ENCODE measurements at places on chromosomes 2 and 18.

DNA sequence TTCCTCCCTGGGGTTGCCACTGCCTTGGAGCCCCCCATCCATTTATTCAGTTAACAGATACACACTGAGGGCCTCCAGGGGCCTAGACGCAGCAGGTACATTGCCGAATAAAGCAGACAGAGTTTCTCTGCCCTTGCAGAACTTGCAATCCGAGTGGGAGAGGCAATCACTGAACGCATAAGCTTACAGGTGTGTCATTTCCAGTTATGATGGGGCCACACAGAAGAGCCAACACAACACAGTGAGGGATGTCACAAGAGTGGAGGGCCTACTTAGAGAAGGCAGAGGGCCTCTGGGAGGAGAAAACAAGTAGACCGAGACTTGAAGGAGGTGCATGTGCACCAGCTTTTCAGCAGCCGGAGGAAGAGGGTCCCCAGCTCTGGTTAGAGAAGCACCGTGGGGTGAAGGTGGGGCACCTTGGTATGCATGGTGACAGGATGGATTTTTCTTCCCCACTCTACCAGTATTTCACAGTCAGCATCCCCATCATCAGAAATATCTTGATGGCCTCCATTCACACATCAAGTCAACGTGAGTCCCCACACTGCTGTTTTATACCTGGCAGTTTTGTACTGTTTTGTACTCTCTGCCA, 150.9 kb downstream of the SMAD7 start:
- DNase-seq: no peak

DNA sequence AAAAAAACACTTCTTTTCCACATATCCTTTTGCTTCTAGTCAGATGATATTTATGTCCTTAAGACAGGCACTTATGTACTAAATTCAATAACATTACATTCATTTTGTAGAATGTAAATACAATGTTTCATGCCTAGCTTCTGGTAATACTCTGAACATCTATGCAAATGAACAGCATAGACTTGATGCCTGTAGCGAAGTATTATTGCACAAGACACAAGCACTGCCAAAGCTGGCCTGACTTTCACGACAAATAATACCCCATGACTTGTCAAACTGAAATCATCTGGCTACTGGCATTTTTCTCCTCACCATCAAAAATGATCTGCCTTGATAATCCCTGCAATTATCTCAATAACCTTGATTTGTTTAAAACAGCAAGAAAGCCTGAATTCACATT, 101.3 kb downstream of the L3MBTL4 start:
- no peak for DNase-seq

- no peak for DNase-seq
These were observed 3.1 kb upstream of the NMI start for GRCh38 chr2:151292546-151292945.

GRCh38 chr2:238362626-238363025, 42.3 kb downstream of the TRAF3IP1 start:
- no peak for DNase-seq

- DNase-seq: no peak
These were observed 67.5 kb downstream of the TANC1 start for GRCh38 chr2:159035790-159036411.

DNA sequence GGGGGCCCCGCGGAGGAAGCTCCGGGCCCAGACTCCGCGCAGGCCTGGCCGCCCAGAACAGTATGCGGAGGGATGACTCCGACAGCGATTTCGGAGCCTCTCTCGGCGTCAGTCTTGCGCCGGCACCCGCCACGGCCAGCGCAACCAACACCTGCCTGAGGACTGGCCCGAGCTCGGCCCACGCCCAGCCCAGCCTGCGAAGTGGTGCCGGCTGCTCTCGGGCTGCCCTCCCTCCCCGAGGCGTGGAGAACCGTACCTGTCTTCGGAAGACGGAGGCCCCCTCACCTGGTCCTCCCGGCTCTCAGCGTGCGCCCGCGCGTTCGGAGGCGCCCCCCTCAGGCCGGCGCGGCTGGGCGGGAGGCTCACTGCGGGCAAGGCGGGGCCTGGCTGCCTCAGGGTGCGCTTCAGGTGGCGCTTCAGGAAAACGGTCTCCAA, at the start of gene M1AP:
M1AP (minus strand) TSS at position 322 of the 435 bp plus-strand sequence. CDS start 8,055 bp downstream, outside the sequence.
- no peak for DNase-seq

DNA sequence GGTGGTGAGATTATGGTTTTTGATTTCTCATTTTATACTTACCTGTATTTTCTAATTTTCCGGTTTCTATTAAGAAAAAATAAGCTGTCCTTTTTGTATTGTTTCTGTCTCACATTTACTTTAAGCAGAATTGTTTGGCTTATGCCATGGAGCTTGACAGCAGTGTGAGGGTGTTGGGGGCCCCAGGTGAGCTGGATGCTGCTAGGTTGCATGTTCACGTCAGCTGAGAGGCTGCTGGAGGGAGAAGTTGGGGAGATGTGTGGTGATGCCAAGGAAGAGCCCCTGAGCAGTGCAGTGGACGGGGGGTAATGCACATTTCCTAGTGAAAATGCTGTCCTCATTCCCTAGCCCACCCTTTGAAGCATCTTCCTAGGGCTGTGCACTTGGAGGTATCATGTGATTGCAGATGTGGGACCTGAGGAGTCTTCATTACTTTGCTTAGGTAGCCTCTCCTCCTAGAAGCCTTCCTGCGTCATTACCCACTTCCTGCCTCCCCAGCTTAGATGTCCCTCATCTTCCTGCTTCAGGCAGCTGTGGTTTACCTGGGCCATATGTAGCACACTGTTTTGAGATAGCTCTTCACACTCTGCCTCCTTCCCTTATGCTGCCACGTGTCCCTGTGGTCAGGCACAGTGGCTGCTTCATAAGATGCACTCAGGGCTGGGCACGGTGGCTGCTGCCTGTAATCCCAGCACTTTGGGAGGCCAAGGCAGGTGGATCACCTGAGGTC, 16.2 kb downstream of the ATG16L1 start:
- DNase-seq: no peak

DNA sequence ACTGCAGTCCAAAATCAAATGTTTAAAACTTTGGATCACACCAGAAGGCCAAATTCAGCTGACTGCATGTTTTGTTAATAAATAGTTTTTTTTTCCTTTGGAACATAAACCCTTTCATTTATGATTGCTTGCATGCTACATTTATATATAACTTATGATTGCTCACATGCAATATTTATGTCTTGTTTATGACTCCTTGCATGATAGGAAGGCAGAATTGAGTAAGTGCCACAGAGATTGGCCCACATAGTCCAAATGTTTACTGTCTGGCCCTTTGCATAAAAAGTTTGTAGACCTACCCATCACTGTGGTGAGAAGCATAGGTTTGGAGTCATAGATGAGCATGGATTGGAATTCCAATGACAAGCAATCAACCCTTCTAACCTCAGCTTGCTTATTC, 30.8 kb downstream of the WDFY1 start:
- no peak for DNase-seq

- no peak for DNase-seq
These were observed 29.0 kb downstream of the SERPINB5 start for GRCh38 chr18:63505566-63506335.

GRCh38 chr2:37588316-37588777, 83.1 kb downstream of the CDC42EP3 start:
- no peak for DNase-seq

DNA sequence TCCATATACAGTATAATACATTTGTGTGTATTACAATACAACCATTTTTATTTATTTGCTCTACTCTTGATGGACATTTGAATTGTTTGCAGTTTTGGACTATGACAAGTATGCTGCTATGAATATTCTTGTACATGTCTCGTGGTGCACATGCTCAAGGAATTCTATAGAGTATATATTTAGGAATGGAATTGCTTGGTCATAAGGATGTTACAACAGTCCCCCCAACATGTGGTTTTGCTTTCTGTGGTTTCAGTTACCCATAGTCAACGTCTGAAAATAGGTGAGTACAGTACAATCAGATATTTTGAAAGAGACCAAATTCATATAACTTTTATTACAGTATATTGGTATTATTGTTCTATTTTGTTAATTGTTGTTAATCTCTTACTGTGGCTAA, 24.1 kb upstream of the PLEKHM3 start:
- DNase-seq: no peak

DNA sequence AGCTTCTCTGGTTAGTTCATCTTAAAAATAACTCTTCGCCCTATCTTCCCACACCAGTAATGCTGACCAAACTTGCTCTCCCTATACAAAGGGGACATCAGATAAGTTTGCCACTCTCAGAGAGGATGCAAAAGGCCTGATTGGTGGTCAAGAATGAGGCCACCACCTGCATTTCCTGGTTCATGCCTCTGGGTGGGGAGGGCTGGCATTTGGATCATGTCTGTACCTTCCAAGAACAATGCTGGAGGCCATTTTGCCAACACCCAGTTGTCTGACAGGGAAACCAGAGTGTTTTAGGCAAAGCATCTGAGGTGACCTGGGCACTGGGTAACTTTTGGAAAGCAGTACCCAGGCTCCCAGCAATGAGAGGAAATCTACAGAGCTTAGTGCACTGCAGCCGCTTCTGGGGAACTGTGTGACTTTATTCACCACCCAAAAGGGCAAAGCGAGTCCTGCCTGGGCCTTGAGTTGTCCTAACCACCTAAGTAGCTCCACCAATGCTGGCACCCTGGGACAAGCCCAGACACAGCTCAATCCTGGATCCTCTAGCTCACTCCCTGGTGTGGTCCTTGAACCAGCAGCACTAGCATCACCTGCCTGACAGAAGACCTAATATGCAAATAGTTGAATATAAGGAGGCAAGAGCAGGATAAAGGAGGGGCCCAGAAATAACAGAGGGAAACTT, 35.1 kb downstream of the CAPN13 start:
- no peak for DNase-seq

DNA sequence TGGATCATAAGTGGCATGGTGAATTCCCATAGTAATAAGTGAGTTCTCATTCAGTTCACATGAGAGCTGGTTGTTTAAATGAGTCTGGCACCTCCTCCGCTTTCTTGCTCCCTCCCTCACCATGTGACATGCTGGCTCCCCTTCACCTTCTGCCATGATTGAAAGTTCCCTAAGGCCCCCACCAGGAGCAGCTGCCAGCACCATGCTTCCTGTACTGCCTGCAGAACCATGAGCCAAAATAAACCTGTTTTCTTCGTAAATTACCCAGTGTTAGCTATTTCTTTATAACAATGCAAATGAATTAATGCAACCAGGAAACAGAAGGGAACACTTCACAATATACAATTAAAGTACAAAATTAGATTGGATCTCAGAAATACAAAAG, 257.0 kb downstream of the MREG start:
- no peak for DNase-seq

DNA sequence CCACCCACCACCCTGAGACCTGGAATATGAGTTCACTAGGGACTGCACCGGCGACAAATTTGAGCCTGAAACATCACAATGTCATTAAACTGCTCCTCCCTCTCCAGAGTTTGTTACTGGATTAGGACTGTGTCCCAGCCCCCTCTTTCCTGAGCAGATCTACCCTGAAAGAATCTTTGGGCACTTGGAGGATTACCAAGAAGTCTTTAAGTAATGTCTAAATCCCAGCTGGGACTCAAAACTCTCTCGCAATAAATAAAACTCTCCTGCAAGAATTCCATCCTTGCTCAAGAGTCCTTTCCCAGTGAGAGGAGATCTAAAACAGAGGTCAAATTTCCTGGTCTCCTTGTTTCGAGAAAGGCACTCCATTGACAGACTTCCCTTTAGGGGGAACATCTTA, 20.9 kb downstream of the GKN2 start:
- DNase-seq: peak; percentile 54

DNA sequence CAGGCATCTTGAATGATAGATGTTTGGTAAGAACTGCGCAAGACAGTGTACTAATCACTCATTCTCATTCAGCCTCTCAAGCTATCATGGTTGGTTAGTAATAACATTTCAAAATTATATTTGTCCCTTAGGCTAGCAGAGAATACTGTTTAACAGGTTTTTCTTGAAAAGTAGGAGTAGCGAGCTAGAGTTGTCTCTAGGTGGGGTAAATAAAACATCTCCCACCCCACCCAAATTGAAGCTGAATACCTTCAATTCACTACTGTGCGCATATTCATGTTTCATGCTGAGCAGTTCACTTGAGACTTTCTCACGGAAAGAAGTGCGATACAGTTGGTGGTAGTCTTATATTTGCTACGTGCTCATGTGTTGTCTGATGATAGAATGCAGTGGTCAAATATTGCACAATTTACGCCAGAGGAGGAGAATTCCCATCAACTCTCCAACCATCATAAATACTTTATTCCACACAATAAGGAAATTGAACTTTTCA, 49.3 kb downstream of the NEDD4L start:
- no peak for DNase-seq

GRCh38 chr18:45981821-45982220, 14.7 kb upstream of the EPG5 start:
- no peak for DNase-seq

DNA sequence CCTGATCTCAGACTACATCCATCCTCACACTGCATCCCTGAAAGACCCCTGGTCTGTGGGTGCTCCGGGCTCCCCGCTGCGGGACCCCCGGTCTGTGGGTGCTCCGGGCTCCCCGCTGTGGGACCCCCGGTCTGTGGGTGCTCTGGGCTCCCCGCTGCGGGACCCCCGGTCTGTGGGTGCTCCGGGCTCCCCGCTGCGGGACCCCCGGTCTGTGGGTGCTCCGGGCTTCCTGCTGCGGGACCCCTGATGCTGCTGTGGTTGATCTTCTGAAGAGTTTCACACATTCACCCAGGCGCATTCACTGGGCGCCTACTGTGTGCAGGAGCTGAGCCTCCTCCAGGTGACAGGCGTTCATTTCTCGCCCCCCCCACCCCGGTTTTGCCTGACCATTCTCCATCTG, 162.7 kb upstream of the SALL3 start:
- no peak for DNase-seq

GRCh38 chr2:201980389-201980821, 53.2 kb upstream of the FZD7 start:
- no peak for DNase-seq

GRCh38 chr2:150733051-150733618, 245.7 kb upstream of the RND3 start:
- DNase-seq: no peak

GRCh38 chr2:172394002-172394401, 33.4 kb upstream of the ITGA6 start:
- no peak for DNase-seq

DNA sequence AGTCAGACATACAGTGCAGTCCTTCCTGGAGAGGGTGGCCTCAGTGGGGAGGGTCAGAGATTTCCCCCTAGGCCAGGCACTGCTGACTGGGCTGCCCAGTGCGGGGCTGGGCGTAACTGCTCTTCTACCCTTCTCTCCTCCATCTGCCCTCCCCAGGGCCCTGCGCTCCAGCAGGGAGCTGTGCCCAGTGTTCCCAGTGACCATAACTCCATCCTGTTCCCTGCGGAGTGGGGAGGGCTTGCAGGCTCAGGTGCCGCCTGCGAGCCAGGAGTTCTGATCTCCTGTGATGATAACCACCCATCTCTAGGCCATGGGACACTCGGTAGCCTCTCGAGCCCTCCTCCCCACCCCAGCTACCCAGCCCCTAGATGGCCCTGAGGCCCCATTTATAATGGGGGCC, 107.6 kb downstream of the SMAD7 start:
- DNase-seq: no peak

Data from AG04449 (cell line).